Activated CD4-positive, CD25-positive, alpha-beta regulatory T cell treated with anti-CD3 and anti-CD28 coated beads, Interleukin-2, amount 50 U/mL, for 24 hours (primary cell): ENCODE measurements at places on chromosomes 12 and 14.

- peak; percentile 20 for ATAC-seq
Measured at GRCh38 chr12:40158592-40159111, 52.8 kb upstream of the SLC2A13 start.

DNA sequence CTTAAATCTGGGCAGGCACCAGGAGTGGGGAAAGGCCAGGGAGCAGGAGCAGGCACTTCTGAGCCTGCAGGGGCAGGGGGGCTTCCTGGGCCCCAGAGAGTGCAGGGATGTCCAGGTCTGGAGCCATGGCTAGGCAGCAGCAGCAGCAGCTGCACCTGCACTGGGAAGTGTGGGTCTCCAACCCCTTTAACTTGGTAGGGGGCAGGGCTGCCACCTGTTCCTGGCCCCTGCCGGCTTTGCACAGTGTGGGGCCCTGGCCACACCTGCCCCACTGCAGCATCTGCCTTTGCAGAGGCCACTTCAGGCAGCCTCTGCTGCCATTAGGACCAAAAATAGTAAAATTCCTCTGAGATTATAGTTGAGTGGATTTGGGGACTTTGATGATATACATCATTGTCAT lies 138.5 kb downstream of the SLC16A7 start:
- no peak for ATAC-seq

DNA sequence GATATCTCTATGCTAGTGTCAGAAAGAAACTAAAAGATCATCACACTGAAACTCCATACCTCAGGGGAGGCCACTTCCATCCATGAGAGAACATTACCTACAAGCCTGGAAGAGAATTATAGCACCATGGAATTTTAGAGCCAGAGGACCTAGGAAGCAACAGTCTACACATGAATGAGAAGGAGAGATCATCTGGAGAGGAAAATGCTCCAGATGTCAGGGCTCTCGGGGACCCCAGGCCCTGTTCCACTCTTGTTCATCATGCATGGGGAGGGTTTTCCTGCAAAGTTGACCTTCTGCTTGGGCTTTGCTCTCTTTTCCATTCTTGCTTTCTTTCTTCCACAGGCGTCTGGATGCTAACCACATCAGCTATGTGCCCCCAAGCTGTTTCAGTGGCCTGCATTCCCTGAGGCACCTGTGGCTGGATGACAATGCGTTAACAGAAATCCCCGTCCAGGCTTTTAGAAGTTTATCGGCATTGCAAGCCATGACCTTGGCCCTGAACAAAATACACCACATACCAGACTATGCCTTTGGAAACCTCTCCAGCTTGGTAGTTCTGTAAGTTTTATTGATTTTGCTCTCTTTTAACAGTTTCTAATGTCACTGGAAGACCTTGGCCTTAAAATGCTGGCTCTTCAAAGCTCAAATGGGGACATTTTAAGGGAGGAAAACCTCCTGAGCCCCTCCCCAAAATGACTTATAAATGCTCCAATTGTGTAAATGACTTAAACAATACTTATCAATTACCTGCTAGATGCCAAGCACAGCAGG lies 110.7 kb downstream of the ZFC3H1 start:
- ATAC-seq = no peak

DNA sequence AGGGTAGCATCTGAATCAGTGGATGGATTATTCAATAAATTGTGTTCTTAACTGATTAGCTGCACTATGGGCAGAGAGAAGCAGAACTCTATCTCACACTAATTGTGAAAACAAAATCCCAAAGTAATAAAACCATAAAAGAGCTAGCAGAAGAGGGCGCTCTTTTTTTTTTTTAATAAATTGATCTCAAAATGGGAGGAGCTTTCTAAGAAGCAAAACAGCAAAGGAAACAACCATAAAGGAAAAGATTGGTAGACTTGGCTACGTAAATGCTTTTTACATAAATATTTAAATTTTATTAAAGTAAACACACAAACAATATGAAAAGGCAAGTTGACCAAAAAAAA lies 1.5 kb upstream of the TM7SF3 start:
- no peak for ATAC-seq

- peak; percentile 76 for ATAC-seq
Measured at GRCh38 chr14:61360796-61361525, 39.6 kb downstream of the PRKCH start.

DNA sequence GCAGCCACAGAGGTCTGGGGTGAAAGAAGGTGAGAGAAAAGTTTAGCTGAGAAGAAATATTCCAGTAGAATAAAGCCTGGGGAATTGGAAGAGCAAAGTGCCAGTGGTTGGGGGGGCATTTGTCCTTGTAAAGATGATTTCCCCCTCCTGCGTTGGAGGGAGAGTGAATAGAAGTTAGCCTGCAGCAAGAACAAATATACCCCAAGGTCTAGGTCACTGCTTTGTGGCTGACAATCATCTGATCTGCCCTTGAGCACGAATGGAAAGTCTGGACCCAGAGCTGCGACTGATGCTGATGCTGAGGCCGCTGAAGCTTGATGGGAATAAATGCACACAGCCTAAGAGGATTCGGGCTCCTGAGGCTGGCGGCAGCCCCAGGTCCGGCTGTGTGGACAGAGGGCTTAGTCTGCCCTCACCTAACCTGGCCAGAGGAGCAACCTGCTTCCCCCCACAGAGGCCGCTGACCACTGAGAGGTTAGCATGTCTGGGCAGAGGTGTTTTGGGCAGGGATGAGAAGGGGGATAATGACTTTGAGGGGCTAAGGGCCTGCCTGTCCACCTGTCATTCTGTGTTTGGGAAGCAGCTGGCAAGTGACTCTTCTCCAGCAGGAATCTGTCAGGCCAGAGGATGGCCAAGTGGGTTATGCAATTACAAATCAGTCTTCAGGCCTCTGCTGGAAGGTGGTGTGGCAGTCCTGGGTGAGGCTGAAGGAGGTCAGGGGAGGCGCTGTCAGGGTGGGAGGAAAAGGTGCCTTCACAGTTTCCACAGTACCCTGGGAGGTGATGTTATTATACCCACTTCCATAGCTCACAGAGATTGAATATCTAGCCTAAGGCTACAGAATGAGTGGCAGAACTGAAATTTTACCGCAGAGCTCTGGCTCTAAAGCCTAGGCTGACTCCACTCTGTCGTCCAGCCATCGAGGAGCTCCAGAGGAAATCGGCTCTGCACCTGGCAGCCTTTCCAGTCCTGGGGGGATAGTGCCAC lies 11.7 kb downstream of the TUBA1C start:
- no peak for ATAC-seq

GRCh38 chr12:54220567-54220966 lies 31.8 kb upstream of the SMUG1 start:
- ATAC-seq = no peak

- no peak for ATAC-seq
Measured at GRCh38 chr12:123401753-123402683, 18.1 kb downstream of the KMT5A start.

DNA sequence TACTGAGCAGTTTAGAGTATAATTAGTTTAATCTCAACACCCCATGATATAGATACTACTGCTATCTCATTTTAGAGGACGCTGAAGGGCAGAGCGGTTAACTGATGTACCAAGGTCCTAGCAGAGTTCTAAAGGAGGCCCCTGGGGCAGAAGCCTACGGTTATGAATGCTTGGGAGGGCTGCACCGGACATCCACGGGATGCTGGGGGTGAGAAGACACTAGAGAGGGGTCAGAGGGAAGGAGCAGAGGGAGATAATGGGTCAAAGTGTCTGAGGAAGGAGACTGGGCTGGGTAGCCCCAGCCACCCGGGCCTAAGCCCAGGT lies 1.6 kb upstream of the ACTR6 start:
- ATAC-seq = no peak

- ATAC-seq = no peak
Measured at GRCh38 chr12:119589097-119589496, 4.5 kb upstream of the TMEM233 start.
